Activated CD4-positive, alpha-beta T cell treated with anti-CD3 and anti-CD28 coated beads for 24 hours (primary cell): ENCODE measurements at places on chromosomes 7 and 10.

DNA sequence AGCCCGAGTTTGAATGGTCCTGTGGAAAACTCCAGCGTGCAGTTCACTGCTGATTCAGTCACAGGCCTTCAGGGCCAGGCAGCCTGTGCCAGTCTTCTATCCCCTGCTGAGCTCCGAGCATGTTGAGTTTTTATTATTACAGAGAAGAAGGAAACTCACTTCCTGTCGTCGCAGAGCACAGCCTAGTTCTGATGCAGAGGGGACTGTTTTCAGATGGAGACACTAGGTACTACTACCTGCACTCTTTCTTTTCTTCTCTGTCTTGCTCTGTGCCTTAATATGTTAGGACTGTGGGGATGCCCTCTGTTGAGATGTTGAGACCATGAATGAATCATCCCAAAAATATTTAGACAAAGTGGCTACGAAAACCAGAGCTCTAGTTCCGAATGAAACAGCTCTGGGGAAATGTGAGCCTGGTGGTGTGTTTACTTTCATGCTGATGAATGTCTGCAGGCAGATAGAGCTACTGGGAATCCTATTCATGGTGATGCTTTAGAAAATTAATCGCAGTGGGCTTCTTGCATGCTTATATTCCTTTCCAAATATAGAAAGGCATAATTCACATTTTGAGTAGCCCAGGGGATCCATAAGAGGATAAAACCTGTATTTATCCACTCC lies 29.6 kb downstream of the CASP7 start:
- DNase-seq, result no peak

DNA sequence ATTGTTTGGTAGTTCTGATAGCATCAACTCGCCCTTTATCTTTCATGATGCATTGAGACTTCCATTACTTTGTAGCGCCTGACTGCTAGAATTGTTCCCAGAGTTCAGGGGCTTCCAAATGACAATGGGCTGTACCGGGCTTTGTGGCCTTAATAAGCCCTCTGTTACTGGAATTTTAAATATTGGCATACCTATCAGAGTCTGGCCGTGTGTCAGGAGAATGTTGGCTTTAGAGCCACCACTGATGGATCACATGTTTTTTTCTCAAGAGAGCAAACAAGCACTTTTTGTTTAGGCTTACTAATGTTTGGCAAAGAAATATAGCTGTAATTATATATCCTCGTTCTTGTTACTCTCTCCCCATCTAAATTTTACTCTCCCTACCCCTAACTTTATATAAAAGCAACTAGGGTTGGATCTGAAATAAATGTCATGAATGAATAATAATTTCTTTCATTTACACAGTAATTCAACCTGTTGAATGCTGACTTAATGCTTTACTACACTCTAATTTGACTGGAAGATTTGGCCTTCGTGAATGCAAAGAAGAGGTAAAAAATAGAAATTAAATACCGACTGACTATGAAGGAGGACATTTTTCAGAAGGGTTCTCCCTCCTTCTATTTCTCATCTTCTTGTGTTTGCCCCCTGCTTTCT lies 396.7 kb downstream of the AUTS2 start:
- no peak for DNase-seq

DNA sequence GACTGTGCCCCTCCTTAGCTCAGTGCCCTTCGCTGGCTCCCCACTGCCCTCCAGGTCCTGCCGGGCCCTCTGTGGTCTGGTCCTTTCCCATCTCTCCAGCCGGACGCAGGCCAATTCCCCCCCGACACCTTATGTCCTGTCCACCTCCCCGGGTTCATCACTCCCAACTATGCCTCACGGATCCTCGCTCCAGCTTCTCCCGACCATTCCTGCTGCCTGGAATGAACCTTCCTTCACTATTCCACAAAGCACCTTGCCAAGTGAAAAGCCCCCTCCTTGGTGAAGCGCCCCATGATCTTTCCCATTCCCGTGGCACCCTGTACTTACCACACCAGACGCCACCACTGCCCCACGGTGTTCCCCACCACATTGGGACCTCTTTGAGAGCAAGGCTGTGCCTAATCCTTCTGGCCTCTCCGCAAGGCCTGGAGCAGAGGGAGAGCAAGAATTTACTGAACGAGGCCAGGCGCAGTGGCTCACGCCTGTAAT lies 47.2 kb downstream of the TMEM270 start:
- no peak for DNase-seq

DNA sequence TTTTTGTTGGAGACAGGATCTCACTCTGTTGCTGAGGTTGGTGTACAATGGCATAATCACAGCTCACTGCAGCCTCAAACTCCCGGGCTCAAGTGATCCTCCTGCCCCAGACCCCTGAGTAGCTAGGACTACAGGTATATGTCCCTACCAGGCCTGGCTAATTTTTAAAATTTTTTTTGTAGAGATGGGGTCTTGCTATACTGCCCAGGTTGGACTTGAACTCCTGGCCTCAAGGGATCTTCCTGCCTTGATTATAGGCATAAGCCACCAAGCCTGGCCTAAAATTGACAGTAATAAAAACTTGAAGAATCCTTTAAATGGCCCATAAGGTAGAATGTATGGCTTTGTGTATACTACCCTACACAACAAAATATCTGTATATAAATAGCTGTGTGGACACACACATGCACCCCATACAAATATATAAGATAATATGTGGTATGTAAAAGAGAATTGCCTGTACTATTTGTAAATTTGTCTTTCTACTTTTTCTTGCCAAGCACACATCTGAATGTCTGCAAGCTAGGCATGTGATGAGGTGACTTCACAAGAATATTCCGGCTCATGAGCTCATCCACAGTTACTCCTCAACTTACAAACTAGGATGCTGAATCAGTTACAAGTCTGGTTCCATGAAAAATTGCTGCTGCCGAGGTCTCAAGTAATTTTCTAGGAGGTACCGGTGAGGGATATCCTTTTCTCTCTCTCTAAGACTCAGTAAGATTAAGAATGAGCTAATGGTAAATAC lies 26.6 kb downstream of the POLR3A start:
- DNase-seq, result no peak

- DNase-seq, result no peak
Observed at GRCh38 chr7:158973440-158973839, 117.1 kb downstream of the DYNC2I1 start.

DNA sequence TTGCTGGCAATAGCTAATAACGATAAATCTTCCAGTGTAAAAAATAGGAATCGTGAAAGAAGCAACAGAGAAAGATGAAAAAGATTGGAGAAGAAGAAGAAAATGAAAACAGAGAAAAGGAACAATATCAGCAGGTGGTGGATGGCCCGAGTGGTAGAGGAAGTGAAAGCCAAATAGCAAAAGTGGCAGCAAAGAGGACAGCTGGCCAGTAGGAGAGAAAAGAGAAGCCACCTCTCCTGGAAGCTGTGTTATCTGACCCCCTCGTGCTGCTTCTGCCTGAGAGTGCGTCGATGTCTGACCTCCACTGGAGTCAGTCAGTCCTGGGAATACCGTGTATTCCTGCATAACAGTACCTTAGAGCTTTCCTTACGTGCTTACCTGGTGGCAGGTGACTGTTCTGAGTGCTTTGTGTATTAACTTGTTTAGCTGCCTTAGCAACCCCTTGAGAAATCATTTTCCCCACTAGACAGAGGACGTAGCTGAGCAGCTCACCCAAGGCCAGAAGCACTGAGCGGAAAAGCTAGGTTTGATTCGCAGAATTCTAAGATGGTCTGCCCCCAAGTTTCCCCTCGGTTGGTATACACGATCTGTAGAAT lies 88.3 kb downstream of the CHN2 start:
- no peak for DNase-seq
